GM19239 (cell line): ENCODE measurements at places on chromosomes 2 and 18.

DNA sequence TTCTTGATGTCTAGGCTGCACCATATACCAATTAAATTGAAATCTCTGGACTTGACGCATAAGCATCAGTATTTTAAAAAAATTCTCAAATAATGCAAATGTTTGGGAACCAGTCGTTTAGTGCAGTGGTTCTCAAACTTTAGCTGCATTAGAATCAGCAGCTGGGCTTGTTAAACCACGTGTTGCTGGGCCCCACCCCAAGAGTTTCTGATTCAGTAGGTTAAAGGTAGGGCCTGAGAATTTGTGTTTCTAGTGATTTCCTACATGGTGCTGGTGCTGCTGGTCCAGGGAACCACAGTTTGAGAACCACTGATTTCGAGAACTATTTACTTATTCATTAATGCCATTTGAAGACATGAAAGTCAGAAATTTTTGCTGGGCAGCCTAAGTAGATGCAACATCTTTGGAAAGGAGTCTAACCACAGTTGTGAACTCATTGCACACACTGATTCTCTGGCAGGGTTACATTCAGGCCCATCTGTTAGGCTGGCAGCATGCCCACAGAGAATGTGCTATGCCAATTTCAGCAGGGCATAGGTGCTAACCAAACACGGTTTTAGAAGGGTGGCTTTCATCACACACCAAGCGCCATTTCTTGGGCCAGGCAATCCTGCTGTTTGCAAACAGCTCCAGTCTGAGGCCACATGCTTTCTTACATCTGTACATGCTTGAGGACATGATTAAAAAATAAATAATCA is 26.4 kb upstream of the ATP5MC3 start:
- DNase-seq = no peak

DNA sequence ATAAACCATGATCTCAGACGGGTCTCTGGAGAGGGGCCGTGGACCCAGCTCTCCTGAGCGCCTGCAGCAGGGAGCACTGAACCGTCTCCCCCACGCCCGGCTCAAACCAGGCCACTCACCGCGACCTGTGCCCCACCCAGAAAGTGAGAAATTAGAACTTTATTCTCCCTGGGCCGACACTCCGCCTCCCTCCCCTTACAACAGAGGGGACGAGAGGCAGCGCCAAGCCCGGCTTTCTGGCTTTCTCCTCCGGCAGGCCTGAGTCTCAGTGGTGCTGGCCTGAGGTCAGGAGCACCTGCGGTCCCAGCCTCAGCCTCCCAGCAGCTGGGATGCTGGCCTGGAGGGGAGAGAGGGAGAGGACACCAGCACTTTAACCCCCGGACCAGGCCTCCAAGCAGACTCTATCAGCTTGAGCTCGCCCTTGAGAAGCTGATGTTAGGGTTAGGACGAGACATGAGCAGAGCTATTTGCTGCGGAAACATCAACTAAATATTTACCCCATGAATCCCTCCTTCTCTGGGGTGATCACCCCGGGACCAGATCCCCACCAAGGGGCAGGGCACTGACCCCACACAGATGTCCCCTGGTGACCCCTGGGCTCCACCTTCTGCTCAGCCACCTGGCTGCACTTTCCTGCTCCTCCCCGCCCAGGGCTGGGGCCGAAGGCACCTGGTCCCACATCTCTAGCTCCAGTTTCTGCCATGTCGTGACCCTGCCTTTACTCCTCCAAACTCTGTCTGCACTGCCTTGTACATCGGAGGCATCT is 856.3 kb upstream of the SALL3 start:
- no peak for DNase-seq

DNA sequence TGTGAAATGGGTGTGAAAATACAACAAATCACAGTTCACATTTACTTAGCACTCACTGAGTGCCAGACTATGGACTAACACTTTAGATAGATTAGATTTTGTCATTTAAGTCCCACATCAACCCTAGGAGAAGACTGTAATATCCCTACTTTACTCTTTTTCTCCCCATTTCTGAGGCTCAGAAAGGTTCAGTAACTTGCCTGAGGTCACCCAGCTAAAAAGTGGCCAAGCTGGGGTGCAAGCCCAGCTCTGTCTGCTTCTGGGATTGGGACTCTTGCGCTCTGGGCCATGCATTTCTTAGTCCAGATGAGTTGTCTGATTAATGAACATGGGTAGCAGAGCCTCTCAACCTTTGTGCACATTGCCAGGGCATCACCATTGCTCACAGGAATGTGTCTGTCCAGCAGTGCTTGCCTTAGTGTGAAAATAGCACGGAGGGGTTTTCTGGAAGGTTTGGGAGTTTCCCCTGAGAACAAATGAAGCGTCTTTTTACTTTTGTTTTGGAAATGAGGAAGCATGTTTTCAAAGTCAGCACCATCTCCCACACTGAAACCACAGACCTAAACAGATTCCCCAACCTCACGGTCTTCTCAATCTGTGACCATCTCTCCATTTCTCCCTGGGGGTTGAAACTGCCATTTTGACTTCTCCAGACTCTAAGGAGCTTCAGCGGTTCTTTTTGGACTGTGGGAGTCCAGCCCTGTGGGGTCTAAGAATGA is 31.9 kb downstream of the NRP2 start:
- peak; percentile 20 for DNase-seq

DNA sequence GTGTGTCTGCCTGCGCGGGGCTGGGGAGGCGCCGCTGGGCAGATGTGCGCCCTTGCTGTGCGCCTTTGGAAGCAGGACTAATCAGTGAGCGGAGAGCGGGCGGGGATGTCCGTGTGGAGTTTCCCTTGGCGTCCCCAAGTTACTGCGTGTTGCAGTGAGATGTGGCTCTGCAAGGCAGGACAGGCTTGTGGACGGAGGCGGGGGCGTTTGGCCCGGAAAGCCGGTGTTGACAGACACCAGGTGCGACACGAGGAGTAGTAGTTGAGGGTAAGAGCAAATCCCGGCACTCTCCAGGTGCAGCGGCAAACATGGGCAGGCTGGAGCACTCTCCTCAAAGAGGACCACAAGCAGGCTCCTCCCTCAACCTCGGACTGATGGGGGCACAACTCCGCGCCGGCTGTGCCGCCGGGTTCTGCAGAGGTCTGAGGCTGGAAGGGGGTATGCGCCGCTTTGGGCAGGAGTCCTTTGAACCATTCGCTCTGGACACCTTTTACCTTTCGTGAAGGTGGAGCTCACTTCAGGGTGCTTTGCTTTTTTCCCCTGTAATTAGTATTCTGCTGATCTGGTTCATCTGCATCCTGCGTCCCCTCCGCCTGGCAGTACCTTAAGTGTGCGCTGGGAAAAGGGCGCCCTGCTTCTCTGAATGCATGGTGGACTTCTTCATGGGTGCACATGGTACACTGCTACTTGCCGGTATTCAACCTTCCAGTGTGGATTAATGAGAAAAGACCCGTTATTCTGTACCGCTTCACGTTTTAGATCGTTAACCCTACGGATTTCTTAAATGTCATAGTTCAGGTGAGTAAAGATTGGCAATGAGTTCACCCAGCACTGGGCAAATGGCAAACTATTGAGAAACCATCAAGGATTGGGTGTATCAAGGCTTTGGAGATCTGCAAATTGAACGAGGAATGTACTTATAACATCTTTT is 608 bp downstream of the CDH7 start:
- DNase-seq = no peak

DNA sequence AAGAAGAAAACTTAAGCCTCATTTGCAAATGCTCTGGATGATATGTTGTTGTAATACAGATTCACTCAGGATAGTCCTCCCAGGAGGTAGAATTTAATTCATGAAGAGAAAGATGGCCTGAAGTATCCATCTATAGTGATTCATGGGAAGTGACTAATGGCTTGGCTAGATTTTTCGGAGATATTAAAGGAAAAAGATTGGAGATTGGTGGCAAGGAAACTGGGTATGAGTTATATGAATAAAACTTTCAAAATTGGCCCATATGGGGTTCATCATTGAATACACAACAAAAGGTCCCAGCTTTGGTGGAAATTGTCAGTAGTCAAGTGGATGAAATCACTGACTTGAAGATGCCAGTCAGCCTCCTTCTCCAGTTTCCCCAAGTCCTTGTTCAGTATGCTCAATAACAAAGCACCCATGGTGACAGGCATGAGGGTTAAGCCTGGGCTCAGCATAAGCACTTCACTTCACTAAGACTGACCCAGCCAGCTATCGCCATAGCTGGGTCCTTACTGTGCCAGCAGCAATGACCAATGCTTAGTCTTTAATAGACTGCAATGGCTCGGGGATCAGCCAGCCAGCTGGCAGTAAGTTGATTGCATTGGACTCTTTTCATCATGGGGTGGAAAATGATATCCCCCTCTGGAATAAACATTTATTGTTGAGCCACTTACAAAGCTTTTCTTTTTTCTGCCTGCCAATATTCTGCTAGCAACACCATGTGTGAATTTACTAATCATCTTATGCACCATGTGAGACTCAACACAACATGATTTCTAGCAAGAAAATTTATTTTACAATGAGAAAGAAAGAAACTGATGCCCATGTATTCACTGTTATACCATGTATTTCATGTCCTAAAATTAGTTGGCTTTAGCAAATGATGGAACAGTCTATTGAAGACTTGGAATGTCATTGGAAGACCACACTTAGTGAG is 176.6 kb upstream of the TACR1 start:
- no peak for DNase-seq

GRCh38 chr2:43455731-43456642 is 139.9 kb downstream of the THADA start:
- DNase-seq = no peak

DNA sequence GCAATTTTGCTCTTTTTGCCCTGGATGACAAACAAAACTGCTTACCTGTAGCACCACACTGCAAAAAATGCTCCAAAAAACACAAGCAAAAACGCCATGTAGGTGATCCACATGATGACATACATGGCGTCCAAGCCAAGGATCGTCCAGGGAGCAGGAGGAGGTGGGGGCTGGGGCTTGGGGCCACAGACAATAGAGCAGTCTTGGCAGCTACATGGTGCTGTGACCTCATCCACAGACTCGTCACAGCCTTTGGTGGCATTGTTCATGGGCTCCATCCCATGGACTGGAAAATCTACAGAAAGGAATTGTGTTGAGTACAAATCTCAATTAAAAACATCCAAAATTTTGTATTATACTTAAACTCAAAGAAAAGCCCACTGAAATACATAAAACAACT is 26.1 kb downstream of the NPC1 start:
- DNase-seq = no peak

- DNase-seq = no peak
Observed at GRCh38 chr18:43589611-43590151, 312.4 kb upstream of the SYT4 start.

GRCh38 chr2:176328149-176328548 is 58.9 kb downstream of the MTX2 start:
- DNase-seq = no peak

DNA sequence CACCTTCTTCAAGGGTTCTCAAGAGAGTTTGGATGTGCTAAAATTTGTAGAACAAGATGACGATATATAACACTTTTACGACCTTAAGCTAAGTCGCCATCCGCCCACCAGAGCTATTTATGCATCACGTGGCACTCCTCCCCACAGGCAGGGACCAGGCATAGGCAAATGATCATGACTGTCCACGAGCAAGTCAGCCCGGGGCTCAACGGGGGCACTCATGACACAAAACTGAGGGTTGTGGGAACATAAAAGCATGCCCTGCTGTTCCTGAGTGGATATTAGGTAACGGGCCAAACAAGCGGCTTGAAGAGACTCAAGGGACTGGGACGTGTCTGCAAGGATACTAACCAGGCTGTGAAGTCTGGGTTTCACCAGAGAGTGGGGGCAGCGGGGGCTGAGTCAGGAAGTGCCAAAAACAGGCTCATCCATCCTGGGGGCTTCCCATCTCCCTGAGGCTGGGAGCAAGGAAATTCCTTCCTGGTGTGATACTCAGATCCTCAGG is 58.1 kb downstream of the FAM178B start:
- no peak for DNase-seq

GRCh38 chr2:164706522-164706921 is 85.2 kb upstream of the GRB14 start:
- DNase-seq = no peak

GRCh38 chr2:159298967-159299366 is 12.5 kb upstream of the WDSUB1 start:
- no peak for DNase-seq

- no peak for DNase-seq
Observed at GRCh38 chr18:11146947-11147345, 2.4 kb downstream of the PIEZO2 start.

GRCh38 chr2:28956415-28956826 is 24.7 kb upstream of the TOGARAM2 start:
- DNase-seq = no peak

- DNase-seq = no peak
Observed at GRCh38 chr18:5582849-5583681, 39.3 kb upstream of the EPB41L3 start.

DNA sequence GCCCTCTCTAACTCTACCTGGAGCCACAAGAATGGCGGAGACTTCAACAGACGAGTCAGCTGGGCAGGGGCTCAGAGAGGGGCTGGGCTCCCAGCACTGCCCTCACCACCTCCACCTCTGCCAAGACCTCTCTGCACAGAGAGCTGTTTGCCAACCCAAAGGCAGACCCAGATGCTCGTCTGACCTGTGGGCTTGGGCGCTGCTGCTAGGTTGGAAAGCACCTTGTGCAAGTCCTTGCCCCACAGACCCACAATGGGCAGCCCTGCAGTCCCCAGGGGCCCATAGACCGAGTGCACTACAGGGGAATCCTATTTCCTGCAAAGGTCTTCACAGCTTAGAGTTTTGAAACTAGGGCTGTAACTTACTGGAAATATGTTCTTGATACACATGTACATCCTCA is 13.3 kb downstream of the ACKR3 start:
- no peak for DNase-seq

DNA sequence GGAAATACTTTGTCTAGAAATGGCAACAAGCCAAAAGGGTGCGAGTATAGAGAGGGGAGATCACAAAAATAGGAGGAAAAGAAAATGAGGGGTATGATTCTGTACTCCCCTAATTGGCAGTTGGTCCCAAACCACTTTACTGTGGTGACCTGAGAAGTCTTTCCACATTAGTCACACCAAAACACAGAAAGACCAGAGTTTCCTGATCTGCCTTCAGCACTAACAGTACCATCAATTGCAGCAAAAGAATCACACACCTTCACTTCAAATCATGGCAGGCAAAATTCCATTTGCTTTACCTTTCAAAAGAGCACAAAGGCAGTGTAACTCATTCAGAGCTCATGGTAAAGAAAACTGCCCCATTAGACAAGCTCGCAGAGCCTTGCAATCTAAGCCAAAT is 86.8 kb downstream of the ALK start:
- DNase-seq = no peak

GRCh38 chr2:44940049-44940494 is 1.4 kb upstream of the SIX3 start:
- no peak for DNase-seq
